Motor neuron (in vitro differentiated cells): ENCODE measurements at places on chromosomes 3 and 15. TPM values are rescaled to one million over a fixed set of nuclear protein-coding genes. Genes with fewer than 3 reads are reported as not detected.
A peak's percentile ranks its signal among the peaks of the same experiment; 100 is the strongest.

GRCh38 chr3:29291260-29291981 is 10.6 kb downstream of the RBMS3 start:
- ATAC-seq, result no peak

DNA sequence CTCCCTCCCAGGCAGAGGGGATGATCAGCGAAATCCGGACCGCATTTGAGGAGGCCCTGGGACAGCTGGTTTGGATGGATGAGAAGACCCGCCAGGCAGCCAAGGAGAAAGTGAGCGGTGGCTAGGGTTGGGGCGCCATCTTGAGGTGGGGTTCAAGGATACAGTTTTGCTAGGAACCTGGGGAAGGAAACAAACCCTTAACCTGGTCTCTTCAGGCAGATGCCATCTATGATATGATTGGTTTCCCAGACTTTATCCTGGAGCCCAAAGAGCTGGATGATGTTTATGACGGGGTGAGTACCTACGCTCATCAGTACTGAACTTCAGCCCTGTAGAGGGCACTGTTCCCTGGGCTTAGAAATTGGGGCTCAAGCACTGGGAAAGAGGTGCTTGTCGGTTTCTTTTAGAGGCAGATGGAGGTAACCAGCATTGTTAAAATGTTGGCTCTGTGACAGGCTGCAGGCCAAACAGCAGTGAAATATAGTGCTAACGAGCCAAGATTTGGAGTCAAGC is 9.6 kb upstream of the PSMD2 start:
- ATAC-seq, result peak; percentile 71

GRCh38 chr3:42263354-42264346 is 2.3 kb downstream of the CCK start:
- ATAC-seq, result peak; percentile 40

GOLGA8G gene
- total RNA-seq, result 0.10 and 0.43 TPM in 2 replicates

- no peak for ATAC-seq
Observed at GRCh38 chr15:41565702-41566101, 6.7 kb downstream of the TYRO3 start.

GRCh38 chr3:188594139-188594538 is 440.2 kb downstream of the LPP start:
- no peak for ATAC-seq

DNA sequence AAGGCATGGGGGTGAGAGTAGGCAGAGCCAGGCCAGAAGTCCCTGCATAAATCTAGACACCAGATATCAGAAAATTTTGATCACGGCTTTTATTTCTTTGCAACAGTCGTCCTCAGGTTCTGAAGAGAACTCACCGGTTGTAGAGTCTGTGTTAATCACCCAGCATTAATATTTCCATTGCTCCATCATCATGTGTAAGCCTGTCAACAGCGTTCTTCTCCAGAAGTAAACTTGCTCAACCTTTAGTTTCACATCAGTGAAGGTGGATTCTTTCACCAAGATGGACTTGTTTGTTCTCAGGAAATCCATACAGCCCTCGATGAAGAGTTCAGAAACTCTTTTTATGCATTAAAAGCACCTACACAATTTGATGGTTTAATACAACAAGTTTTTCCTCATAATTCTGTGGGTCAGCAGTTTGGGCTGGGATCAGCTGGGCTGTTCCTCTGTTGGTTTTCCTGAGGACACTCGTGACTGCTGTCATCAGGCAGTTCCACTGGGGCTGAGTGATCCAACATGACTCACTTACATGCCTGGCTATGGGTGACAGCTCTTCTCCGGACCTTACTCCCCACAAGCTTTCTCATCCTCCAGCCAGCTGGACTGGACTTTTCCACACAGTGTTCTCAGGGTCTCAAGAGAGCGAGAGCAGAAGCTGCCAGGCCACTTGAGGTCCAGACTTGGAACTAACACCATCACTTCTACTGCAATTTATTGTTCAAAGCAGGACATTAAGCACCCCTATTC is 303.4 kb downstream of the ZNF621 start:
- ATAC-seq, result peak; percentile 13
